Neuronal stem cell (in vitro differentiated cells): ENCODE measurements at places on chromosomes 4 and X.

DNA sequence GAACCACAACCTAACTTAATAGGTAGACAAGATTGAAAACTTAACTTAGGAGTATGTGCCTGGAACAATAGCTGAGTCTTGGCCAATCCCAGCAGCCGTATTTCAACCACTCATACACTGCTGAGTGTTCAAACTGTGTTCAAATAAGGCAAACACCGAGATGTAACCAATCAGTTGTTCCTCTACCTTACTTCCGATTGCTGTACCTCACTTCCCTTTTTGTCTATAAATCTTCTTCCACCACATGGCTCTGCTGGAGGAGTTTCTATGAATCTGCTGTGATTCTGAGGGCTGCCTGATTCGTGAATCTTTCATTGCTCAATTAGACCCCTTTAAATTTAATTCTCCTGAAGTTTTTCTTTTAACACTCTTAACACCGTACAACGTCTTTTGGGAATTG lies 108.0 kb downstream of the ANAPC4 start:
- DNase-seq, result no peak
- no peak overlapping the region for H3K27ac ChIP-seq
- no peaks in the 10 kb centered on the region for H3K36me3 ChIP-seq
- no peaks in the 10 kb centered on the region for H3K27me3 ChIP-seq
- no peaks in the 10 kb centered on the region for H3K4me1 ChIP-seq
- H3K4me3 ChIP-seq, result no peak overlapping the region

DNA sequence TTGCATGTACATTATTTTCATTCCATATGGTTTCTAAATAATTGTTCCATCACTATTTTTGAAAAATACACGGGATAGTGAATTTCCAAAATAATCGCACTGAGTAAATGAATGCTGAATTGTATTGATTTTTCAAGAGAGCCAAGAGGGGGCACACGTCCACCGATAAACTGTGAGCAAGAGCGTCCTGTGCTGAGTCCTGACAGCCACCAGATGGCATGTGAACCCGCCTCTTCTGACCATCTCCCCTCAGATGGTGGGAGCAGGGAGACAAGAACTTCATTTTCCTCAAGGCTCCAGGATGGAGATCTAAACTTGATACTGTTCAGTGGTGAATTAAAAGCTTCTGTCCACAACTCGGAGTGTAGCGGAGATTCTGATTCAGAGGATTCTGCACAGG lies 30.6 kb upstream of the IL9R start:
- no peaks in the 10 kb centered on the region for H3K36me3 ChIP-seq
- no peaks in the 10 kb centered on the region for H3K4me1 ChIP-seq
- no peak for DNase-seq
- no peaks in the 10 kb centered on the region for H3K27me3 ChIP-seq
- H3K4me3 ChIP-seq, result no peak overlapping the region

GRCh38 chr4:94329933-94330332 lies 12.7 kb downstream of the HPGDS start:
- H3K4me1 ChIP-seq, result no peaks in the 10 kb centered on the region
- H3K27ac ChIP-seq, result no peak overlapping the region
- H3K27me3 ChIP-seq, result no peaks in the 10 kb centered on the region
- H3K4me3 ChIP-seq, result no peak overlapping the region
- H3K36me3 ChIP-seq, result no peaks in the 10 kb centered on the region

DNA sequence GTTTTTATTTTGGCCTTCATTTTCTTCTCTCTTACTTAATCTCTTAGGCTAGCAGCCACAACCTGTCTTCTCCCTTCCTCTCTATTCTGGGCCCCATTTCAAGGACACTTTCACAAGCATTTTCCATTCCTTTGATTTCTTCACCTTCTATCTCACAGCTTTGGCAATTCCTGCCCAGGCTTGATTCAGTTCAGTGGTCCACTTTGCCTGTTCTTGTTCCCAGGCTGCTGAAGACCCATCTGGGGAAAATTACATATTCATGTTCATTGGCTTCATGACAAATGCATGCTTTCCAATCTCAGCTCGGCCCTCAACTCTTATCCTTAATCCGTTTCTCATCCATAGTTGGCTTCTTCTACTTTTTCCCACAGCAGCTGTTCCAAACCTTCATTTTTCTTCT lies 38.7 kb upstream of the LPAR4 start:
- H3K27ac ChIP-seq, result no peak overlapping the region
- no peak for DNase-seq
- no peaks in the 10 kb centered on the region for H3K4me1 ChIP-seq
- no peak overlapping the region for H3K4me3 ChIP-seq
- no peaks in the 10 kb centered on the region for H3K27me3 ChIP-seq
- no peaks in the 10 kb centered on the region for H3K36me3 ChIP-seq

DNA sequence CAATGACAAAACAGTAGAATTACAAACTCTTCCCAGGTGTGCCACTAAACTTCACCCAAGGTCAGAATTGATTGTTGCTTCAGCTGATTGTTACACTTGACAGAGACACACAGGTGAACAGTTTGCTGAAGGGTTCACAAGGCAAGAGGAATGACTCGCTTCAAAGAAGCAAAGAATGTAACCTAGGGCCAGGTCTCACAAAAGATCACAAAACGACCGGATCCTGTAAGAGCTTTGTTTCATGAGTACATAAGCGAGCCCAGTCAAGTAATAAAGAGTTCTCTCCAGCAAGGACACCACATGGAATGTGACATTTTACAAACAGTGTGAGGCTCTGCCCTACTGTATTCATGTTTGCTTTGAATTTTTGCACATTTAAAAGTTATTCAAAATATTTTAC lies 9.1 kb downstream of the LNX1 start:
- no peaks in the 10 kb centered on the region for H3K4me1 ChIP-seq
- no peak overlapping the region for H3K4me3 ChIP-seq
- H3K27ac ChIP-seq, result no peak overlapping the region
- DNase-seq, result no peak
- no peaks in the 10 kb centered on the region for H3K36me3 ChIP-seq

- no peak for DNase-seq
- no peaks in the 10 kb centered on the region for H3K36me3 ChIP-seq
- H3K4me1 ChIP-seq, result no peaks in the 10 kb centered on the region
- no peak overlapping the region for H3K4me3 ChIP-seq
Measured at GRCh38 chr4:9994246-9994847, 26.9 kb downstream of the SLC2A9 start.

GRCh38 chr4:6316461-6317003 lies 46.9 kb downstream of the WFS1 start:
- H3K4me1 ChIP-seq, result no peaks in the 10 kb centered on the region
- no peak overlapping the region for H3K27ac ChIP-seq
- no peaks in the 10 kb centered on the region for H3K36me3 ChIP-seq
- H3K27me3 ChIP-seq, result no peaks in the 10 kb centered on the region
- no peak for DNase-seq
